ENCODE measurements at places on chromosomes 4 and X.

- DNase-seq, result no peak
Measured at GRCh38 chr4:159248384-159249178, 145.7 kb downstream of the RAPGEF2 start.

GRCh38 chrX:28613558-28613957 is 26.3 kb downstream of the IL1RAPL1 start:
- no peak for DNase-seq

DNA sequence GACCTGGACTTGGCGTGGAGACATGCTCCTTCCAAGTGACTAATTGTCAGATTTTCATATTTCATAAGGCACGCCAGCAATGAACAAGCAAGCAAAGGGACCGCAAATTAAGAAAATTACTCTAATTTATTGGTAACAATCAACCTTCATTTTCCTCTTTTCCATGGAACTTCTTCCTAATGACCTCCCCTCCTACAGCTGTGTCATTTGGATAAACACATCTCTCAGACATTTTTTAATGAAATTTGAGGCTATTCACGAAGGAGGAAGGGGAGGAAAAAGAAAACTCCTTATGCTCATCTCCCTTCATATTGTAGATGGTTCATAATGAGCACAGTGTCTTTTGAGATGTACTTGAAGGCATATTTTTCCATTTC is 38.6 kb upstream of the TLR3 start:
- DNase-seq, result no peak

DNA sequence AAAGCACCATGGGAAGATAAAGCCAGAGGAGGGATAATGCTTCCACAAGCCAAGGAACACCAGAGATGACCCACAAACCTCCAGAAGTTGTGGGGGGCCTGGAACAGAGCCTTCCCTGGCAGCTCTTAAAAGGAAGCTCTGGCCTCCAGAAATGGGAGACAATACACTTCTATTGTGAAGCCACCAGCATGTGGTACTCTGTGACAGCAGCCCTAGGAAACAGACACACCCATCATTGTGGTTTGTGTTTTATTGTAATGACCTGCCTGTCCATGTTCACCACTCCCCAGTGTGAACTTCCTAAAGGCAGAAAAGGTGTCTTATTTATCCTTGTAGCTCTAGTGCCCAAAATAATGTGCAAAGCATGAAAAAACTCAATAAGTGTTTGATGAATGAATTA is 264.1 kb upstream of the GATB start:
- no peak for DNase-seq

GRCh38 chr4:80362578-80363181 is 27.1 kb downstream of the CFAP299 start:
- DNase-seq, result no peak

DNA sequence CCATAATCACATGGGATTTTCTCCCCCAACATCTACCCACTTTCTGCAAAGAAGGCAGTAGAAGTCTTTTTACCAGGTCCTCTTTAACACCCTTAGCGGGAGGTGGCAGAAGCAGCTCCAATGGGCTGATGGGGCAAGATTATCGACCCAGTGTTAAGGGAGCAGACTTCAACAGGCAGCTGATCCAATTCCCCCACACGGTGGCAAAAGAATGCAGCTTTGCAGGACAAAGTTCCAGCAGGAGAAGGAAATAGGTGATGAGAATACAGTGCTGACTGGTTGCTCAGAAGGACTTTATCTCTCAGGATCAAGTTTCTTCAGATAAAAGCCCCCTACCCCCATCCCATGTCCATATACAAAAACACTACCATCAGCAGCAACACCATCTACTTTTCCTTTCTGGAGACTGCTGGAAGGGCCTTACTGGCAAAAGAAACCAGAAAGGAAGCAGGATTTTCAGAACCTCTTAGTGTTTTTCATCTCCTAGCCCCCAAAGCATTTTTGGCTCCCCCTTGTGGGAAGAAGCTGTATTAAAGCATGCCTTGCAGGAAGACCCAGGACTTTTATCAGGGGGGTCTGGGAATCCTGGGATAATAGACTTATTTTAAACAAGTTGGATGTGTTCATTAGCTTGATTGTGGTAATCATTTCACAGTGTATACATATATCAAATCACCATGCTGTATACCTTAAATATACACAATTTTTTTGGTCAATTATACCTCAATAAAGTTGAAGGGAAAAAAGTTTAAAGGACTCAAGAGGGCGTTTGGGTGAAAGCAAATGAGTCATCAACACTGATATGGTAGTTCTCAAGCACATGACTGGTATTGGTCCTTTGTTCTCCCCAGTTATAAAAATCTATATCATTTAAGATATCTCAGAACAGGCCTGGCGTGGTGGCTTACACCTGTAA is 146.4 kb downstream of the GPC3 start:
- DNase-seq, result no peak

DNA sequence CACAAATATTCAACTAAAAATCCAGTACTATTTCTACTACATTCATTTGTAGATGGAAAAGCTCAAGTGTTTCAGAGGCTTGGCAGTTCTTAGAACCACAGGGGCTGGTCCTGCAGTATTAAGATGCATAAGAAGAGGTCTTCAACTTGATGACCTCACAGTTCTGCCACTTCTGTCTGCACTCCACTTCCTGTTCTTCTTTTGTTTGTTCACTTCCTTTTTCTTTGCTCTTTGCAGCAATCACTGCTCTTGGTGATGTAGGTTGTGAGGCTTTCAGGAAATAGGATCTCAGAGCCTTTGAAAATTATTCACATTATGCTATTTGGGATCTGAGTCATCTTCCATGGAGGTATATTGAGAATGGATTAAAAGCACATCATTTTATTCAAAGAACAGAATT is 602.0 kb upstream of the CPEB2 start:
- DNase-seq, result no peak

GRCh38 chr4:65917486-65917885 is 247.2 kb upstream of the EPHA5 start:
- no peak for DNase-seq

GRCh38 chr4:177266506-177266905 is 43.2 kb upstream of the NEIL3 start:
- no peak for DNase-seq

GRCh38 chrX:48520455-48520854 is 1.2 kb upstream of the EBP start:
- DNase-seq, result no peak

GRCh38 chr4:70600977-70601376 is 8.9 kb downstream of the AMBN start:
- no peak for DNase-seq

DNA sequence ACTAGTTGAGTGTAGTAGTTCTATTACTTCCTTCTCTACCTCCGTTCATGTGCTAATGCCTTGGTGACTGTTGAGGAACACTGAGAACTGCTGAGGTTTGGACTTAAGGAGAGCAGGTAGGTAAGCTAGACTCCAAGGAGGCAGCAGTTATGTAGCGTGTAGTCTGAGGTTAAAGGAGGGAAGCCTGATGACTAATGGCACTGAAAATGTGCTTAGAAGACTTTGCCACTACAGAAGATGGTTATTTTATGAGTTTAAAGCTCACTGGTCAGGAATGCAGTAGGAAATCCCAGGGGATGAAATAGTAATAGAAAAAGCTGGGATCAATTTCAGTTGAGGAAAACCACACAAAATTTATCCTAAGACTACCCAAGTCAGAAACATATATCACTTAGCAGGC is 1077.3 kb downstream of the RAPGEF2 start:
- DNase-seq, result no peak

GRCh38 chr4:92520563-92520962 is 216.8 kb downstream of the GRID2 start:
- no peak for DNase-seq

DNA sequence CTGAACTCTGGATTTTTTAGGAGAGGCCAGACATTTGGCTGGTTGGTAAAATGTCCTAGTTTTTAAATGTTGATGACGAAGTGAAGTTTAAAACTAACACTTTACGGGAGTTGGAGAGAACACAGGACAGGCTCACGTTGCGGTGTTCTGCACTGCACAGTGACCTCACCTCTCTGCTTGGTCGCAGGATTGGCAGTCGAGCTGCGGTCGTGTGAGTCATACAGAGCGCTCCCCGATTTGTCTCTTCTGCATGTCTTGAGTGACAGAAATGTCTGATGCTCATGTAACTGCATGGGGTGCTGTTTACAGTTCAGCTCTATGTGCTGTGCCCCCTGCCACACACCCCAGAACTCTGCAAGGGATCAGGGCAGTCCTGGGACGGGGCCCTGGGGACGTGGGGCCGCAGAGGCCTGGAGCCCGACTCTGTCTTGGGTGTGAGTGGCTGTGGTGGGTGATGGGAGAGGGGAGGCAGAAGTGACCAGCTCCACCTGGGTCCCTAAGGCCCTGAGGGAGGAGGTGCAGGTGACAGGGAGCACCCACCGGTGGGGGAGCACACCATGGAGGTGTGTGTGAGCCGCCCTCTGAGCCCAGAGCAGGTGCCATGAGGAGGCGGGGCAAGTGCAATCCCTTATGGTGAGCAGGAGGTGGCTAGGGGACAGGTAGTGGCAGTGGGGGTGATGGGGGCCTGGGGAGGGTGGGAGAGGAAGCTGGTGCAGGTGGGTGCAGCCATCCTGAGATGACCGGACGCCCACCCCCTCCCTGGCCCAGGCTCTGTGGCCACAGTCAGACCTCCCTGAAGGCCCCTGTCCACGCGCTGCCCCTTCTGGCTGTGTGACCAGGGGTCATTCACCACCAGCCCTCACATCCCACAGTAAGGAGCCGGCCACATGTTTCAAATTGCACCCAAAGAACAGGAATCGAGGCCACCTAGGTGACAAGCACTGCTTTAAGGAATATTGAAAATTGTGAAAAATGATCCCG is 77.9 kb upstream of the ADRA2C start:
- DNase-seq, result no peak

DNA sequence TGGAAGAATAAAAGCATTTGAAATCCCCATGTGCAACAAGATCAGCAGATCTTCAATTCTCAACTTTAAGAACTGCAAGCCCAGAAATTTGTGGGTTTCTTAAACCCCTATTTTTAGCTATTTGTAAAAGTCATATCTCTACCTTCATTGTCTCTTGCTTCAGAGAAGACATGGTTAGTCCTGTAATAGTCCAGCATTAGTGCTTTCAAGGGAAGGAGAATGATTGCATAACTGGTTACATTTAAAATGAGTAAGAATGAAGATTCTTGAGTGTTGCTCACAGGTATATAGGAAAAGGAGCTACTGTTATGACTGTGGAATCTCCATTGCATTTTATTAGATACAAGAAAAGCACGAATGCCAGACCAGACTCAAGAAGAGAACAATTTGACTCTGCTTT is 84.0 kb downstream of the CCSER1 start:
- DNase-seq, result no peak

DNA sequence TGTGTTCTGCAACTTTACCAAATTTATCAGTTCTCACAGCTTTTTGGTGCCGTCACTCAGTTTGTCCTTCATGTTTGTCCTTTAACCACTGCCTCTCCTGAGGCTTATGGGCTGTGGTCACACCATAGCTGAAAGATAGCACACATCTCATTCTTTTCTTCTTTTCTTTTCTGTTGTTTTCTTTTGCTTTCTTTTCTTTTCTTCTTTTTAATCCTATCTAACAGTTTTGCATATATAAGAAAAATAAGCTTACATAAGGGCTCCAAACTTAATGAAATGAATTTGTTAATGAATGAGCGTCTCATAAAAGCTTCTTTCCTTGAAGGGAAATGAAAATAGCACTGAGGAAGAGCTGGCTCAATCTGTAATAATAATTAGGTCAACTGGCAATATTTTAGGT is 1061.2 kb downstream of the PCDH18 start:
- no peak for DNase-seq
